Hematopoietic multipotent progenitor cell (in vitro differentiated cells): ENCODE measurements at places on chromosomes 3 and 15. TPM values are rescaled to one million over a fixed set of nuclear protein-coding genes. Genes with fewer than 3 reads are reported as not detected.

SLC2A2 gene
- total RNA-seq: not detected

CHRNA5 gene
- 1.6 TPM for total RNA-seq

CADPS gene
- total RNA-seq: not detected

MED12L gene
- 47.9 TPM for total RNA-seq

SCN11A gene
- under 0.01 TPM for total RNA-seq

GP5 gene
- 0.27 TPM for total RNA-seq

AHSG gene
- total RNA-seq: not detected

ANKUB1 gene
- total RNA-seq: not detected

GUCA1C gene
- total RNA-seq: not detected

PIGZ gene
- 5.4 TPM for total RNA-seq

GOLGA6B gene
- total RNA-seq: not detected
